ENCODE measurements at places on chromosomes 2 and 18.
A peak's percentile ranks its signal among the peaks of the same experiment; 100 is the strongest.

DNA sequence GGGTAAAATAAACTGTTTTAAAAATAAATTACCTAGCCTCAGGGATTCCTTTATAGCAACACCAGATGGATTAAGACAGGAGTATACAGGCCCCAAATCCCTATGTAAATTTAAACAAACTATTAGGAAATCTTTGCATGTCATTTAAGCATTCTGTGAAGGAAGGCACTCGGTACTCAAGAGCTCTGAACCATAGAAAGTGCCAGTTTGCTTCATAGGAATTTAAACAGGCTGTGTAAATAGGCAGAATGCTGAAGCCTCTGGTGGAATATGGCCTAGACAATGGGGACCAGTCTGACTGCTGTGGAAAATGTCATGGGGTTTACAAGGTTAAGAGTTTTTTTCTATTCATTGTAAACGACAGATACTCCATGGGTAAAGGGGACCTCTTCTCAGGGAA, 377.4 kb downstream of the DLGAP1 start:
- no peak for DNase-seq

DNA sequence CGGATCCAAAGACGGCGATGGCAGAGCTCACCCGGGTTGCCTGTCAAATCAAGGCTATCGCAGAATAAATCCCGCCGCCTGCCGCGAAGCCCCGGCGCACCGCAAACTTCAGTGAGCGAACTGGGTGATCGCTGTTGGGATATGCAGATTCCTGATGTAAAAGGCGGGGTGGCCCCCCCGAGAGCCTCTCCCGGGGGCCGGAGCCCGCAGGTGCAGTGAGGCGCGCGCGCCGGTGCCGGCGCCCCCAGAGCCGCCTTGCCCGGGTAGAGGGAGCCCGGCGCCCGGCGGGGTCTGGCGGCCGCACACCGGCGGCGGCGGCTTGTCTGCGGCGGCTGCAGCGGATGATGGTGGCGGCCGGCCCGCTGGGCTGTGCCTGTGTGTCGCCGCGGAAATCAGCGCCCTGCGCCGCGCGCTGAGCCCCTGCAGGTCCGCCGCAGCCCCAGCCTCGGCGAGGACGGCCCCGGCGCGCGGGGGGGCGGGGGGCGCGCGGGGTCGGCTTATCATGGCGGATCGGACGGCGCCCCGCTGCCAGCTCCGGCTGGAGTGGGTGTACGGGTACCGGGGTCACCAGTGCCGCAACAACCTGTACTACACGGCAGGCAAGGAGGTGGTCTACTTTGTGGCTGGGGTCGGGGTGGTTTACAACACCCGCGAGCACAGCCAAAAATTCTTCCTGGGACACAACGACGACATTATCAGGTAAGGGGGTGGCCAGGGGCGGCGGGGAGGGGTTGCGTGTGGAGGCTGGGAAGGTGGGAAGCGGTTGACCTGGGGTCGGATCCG, 1.3 kb downstream of the EML6 start:
- no peak for DNase-seq

DNA sequence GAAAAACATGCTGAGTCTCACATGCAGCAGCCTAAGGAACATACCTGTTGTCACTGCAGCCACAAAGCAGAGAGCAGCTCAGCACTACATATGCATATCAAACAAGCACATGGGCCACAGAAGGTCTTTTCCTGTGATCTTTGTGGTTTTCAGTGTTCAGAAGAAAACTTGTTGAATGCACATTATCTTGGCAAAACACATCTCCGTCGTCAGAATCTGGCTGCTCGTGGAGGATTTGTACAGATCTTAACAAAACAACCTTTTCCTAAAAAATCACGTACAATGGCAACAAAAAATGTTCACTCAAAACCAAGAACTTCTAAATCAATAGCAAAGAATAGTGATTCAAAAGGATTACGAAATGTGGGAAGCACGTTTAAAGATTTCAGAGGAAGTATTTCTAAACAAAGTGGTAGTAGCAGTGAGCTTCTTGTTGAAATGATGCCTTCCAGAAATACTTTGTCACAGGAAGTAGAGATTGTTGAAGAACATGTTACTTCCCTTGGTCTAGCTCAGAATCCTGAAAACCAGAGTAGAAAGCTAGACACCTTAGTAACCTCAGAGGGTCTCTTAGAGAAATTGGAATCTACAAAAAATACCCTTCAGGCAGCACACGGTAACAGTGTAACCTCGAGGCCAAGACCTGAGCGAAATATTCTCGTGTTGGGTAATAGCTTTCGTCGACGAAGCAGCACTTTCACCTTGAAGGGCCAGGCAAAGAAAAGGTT, 34.1 kb downstream of the ZNF407 start:
- peak; percentile 67 for DNase-seq

- DNase-seq = no peak
These were observed 69.2 kb upstream of the EDAR start for GRCh38 chr2:109058191-109058632.

GRCh38 chr18:56952026-56952425, 194.9 kb upstream of the BOD1L2 start:
- DNase-seq = no peak

GRCh38 chr2:180412219-180412618, 405.1 kb upstream of the CWC22 start:
- no peak for DNase-seq

DNA sequence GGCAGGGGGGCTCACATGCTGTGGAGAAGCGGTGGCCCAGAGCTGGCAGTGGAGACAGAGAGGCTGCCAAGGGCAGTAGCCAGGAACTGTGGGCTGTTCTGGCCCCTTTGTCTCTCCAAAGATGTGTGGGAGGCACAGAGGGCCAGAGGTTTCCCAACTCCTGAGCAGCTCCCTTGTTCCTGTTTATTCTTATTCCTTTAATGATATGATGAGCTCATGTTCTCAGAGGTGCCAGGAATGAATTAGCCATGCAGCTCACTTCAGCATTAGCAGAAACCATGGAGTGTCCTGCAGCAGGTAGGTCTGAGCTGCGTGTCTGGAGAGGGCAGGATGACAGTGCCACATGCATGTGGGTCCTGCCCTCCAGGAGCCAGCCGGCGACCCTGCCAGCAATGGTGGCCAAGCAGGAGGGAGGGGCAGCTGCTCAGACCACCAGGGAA, 77.9 kb upstream of the FZD7 start:
- DNase-seq = no peak

DNA sequence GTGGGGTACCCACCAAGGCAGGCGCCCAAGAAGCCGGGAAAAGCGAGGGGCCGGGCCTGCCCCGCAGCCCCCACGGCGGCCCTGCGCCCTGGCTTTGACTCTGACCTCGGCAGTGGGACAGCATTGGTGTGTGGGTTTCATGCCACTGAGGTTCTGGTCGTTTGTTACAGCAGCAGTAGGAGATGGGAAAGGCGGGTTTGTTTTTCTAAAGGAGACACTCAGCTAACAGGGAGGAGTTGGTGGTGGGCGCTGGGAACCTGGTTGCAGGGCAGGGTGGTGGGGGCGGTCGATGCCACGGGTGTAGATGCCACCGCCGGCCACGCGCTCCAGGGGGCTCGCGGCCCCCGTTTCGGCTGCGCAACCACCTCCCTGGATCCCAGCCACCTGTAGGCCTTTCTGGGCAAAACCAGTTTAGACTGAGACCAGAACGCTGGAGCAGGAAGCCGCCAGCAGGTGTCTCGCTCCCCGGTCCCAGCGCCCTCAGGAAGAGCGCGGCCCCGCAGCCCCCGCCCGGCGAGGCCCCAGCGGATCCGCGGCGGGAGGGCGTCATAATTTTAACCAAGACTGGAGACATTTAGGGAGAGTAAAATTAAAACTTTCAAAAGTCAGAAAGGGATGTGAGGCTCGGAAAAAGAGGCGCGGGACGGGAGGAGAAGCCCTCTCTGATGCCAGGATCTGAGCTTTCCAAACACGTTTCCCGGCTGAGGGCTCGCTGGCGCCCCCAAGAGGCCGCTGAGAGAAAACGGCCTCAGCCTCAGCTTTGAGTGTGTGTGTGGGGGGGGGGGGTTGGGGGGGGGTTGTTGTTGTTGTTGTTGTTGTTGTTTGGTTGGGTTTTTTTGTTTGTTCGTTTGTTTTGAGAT, 17.4 kb downstream of the CIDEA start:
- no peak for DNase-seq

GRCh38 chr18:59881728-59882656, 17.8 kb upstream of the PMAIP1 start:
- peak; percentile 34 for DNase-seq

GRCh38 chr2:12717191-12718014, 667 bp downstream of the TRIB2 start:
- DNase-seq = peak; percentile 36

DNA sequence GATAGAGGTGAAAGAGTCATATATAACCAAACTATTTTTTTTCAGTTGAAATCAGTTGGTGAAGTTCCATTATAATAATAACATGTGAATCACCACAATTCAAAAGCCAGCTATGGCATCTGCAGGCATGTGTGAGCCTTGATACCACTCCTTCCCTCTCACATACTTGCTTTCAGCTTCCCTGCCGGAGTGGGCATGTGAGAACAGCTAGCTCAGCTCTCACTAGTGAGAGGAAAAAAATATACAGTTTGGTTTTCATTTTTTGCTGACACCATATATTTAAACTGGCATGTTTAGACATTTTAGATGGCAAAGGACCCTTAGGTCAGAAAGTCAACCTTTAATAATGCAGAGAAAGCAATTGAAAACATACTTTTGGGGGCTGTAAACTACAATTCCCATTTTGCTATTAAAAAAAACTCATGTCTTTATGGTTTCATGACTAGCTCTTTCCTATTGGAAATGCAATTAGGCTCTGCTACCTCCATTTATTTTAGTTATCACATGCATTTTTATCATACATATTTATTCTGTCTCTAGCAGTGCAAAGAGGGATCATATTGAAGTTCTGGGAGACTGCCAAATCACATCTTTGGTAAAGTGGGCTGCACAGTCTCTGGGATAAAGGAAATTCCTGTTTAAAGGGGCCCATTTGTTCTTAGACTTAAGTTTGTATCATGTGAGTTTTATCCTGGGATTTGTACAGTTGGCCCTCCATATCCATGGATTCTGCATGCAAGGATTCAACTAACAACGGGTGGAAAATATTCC, 33.2 kb upstream of the SLC40A1 start:
- DNase-seq = no peak

DNA sequence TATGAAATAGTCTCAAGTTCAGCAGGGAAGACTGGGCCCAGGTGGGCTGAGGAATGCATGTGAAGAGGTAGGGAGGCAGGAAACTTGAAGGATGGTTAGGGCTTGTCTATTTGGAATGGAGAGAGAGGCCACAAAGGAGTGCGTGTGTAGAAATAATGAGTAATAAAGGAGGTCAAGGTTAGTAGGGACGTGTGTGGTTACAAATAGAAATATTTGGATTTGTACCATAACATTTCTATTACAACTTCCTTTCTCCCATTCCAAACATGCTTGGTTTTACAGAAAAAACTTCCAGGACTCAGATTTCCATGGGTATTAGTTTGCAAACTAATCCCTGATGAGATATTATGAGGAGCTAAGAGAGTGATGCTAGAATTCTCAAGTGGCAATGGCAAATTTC, 280.6 kb downstream of the NCKAP5 start:
- no peak for DNase-seq

DNA sequence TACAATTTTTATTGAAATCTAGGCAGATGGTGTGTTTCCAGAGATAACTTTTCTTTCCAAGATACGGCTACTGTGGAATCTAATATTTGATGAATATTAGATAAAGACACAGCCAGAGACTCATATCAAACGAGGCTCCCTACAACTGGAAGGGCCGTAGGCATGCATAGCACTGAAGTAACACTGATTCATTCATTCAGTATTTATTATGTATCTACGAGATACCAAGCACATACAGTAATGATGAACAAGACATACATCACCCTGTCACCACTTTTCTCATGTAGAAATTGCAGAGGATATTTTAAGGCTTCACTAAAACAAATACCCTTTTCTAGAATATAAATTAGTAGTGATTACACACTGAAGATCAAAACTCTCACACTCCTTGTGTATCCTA, 74.5 kb downstream of the KCTD18 start:
- DNase-seq = peak; percentile 63

DNA sequence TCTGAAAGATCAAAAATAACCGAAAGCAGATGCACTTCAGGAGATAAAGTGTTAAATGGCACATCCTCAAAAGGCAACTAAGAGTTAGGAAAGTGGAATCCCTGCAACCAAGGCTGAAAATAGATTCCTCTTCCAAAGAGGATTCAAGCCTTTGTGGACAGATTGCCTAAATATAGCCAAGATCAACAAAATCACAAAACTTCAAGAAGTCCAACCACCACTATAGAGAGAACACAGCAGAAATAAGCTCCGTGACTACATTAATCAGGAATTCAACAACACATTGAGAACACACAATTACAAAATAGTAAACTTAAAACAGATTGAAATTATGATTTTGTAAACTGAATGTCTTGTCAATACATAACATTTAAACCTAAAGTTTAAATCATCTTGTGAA, 165.7 kb downstream of the LNPK start:
- peak; percentile 44 for DNase-seq

DNA sequence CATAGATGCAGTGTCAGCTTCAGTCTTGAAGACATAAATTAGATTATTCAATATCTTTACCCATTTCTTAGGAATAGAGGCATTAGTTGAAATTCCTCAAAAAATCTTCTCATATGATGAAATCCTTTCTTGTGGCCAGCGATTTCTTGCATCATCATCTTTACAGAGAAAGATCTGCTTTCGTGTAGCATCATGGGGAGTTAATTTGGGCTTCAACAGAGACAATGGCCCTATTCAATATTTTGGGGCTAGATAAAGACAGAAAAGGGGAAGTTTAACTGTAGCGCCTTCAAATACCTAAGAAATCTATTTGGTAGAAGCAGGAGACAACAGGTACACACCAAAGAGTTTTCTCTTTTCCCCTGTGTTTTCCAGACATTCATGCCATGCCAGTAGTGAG, 73.8 kb downstream of the TGFA start:
- no peak for DNase-seq

GRCh38 chr2:207450186-207450585, 79.6 kb upstream of the CREB1 start:
- no peak for DNase-seq

DNA sequence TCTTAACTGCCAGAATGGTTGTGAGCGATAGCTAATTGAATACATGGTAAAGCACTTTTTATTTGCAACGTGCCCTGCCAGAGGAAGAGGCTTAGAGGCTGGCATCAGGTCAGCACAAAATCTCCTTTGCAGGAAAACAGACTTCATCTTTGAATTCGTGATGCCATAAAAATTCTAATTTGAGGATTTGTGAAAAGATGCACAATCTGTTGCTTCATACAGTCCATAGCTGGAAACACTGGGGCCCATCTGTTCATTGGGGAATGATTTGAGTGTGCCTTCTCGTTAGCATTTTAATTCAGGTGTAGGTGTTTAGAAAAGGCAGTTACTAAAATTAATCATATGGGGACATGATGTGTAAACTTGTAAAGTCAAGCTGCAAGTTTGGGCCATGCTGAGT, 876.0 kb downstream of the SLC4A3 start:
- no peak for DNase-seq

- no peak for DNase-seq
These were observed 3.2 kb downstream of the RNPEPL1 start for GRCh38 chr2:240571314-240571973.

DNA sequence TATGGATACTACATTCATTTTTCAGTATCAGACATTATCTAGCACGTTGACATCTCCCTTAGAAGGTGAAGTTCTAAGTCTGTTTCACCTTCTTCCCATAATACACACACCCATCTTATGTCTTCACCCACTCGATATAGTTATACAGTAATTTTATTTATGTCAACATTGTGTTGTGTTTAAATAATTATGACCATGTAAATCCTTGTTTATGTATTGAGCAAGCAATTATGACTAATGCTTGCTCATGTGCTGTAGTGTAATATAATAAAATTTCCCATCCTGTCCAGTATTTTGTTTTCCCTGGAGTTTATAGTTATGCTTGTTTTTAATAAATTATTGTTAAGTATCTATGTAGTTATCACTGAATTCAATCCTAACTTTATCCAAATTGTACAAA, 163.2 kb downstream of the MTX2 start:
- no peak for DNase-seq
